ENCODE measurements at places on chromosomes 13 and 19.

DNA sequence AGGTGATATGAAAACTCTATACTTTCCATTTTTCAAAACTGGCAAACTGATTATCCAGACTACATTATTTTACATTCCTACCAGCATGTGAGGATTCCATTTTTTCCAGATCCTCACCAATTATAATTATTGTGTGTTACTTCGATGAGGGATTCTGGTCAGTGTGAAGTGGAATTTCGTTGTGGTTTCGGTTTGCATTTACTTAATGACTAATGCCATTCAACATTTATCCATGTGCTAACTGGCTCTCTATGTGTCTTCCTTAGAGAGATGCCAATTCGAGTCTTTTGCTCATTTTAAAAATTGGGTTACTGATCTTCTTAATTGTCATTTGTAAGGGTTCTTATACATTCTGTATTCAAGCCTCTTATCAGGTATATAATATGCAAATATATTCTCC is 1551.3 kb upstream of the MIR17HG start:
- no peak for DNase-seq

DNA sequence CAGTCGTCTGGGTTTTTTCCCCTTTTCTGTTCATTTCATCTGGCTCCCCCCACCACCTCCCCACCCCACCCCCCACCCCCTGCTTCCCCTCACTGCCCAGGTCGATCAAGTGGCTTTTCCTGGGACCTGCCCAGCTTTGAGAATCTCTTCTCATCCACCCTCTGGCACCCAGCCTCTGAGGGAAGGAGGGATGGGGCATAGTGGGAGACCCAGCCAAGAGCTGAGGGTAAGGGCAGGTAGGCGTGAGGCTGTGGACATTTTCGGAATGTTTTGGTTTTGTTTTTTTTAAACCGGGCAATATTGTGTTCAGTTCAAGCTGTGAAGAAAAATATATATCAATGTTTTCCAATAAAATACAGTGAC is 9.3 kb downstream of the CALM3 start:
- no peak for DNase-seq

- no peak for DNase-seq
Measured at GRCh38 chr19:49315111-49315510, 9.9 kb downstream of the SLC6A16 start.

DNA sequence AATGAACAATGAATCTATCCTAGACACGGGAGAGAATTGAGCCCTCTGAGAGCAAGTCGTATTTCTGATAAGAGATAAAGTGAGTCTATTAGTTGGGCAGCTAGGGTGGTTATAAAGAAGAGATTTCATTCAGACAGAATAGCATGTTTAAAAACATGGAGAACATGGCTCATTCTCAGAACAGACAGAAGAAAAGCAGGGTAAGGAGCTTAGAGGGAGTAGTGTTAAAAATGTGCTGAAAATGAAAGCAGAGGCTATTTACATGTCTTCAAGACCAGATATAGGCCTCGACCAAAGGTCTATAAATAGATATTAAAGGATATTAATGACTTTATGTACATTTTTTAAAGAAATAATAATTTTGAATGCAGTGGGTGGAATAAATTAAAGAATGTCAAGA is 149.5 kb downstream of the SLITRK1 start:
- no peak for DNase-seq

GRCh38 chr19:1383017-1383311 is 743 bp upstream of the NDUFS7 start:
- DNase-seq = no peak

DNA sequence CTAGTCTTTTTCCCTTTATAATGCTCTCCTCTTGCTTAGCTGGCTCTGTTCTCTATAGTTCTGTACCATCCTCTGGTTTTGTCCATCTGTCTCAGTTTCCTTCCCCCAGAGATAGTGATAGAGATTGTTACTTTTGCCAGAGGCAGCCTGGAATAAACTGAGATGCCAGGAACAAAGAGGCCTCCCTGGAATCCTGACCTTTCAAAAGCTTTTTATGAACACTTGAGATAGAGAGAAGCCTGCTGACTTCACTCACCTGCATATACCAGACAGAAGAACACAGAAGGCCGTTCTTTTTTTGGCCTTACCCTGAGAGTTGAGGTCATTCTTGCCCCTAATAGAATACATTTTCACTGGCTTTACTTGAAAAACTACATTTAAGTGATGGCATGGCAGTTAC is 150.2 kb downstream of the LHFPL6 start:
- DNase-seq = no peak

GRCh38 chr19:8151767-8152035 is 2.3 kb upstream of the FBN3 start:
- DNase-seq = no peak

DNA sequence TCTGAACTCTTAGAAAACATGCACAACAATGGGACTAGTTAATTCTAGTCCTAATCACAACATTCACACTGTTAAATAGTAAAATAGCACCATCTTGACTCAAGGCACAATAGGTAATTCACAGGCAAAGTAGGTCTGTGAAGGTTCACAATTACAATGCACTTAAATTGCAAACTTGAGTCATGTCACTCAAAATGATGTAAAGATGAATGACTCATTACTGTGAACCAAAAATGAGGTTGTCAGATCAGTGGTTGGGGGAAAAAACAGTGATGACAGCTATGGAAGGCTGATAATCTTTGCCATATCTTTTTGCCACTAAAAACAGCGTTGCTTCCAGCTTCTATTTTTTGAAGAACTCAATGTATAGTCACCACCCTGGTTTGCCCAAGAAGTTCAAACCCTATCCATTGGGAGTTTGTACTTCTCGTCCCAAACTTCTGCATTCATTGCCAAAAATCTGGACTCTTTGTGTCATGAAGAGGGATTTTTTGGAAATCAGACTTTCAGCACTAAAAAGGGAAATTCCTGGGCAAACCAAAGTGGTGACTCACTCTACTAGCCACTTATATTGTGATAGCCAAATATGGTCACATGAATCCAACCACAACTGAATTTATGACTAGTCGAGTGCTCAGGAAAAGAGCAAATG is 200.9 kb upstream of the TMTC4 start:
- no peak for DNase-seq

DNA sequence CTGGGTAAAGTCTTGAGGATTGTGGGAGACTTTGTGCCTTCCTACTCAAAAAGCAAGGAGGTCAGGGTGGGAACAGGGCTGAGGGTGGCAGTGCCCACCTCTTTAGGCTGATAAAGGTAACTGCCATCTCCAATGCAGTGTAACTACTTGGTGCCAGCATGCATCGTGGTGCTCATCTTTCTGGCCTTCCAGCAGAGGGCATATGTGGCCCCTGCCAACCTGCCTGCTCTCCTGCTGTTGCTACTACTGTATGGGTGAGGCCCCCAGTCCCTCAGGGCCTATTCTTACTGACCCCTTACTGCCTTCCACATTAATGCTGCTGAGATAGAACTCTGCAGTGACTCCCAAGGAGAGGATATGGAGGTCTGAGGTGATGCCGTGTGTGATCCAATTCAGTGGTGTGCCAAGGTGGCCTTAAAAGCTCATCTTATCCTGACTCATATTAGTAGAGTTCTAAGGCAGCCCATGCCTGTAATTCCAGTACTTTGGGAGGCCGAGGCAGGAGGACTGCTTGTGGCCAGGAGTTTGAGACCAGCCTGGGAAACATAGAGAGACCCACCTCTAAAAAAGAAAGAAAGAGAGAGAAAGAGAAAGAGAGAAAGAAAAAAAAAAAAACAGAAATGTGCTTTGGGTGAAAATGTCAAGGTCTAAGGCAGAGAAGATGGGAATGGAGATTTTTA is 9.7 kb upstream of the ARHGAP45 start:
- no peak for DNase-seq

GRCh38 chr19:925087-925525 is 729 bp upstream of the ARID3A start:
- DNase-seq = no peak

DNA sequence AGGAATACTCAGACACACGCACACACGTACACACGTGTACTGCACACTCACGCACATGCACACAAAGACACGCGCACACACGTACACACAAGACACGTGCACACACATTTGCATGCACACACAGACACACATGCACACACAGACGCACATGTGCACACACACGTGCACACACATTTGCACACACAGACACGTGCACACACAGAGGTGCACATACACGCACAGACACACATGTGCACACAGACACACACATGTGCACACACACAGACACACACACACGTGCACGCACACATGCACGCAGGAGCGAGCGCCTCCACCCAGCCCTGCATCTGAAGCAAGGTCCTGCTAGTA is 81.1 kb downstream of the GADD45B start:
- no peak for DNase-seq

DNA sequence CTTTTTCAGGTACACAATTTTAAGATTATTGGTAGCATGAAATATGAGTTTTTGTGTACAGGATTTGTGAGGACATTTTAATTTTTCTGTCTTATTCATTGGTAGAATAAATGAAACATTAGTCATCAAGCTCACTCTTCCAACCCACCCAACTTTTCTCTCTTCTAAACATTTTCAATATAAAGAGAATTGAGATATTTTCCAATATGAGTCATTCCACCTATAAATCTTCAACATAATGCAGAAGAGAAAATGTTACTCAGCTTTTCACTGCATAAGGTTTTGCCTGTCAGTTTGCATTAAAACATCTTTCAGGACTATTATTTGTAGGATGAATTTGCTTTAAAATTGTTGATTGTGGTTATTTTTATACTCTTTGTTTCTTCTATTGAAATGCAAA is 330.7 kb downstream of the PCDH20 start:
- DNase-seq = no peak

- no peak for DNase-seq
Measured at GRCh38 chr13:90800082-90800746, 547.3 kb upstream of the MIR17HG start.

DNA sequence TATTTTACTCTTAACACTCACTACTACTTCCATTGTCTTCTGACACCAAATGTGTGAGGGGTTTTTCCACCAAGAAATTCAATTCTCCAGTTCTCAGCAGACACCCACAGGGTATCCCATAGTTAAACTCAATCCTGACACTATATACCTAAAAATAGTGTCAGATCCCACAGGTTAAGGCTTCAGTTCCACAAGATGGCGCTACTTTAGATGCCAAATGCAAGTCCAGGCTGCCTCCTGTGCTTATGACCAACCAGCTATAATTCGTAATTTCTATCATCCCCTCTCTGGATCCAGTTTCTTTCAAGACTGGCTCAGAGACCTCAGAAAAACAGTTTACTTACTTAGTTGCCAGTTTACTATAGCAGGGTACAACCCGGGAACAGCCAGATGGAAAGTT is 1146.2 kb upstream of the SPRY2 start:
- DNase-seq = no peak

- DNase-seq = no peak
Measured at GRCh38 chr13:42405665-42406390, 133.9 kb downstream of the AKAP11 start.

DNA sequence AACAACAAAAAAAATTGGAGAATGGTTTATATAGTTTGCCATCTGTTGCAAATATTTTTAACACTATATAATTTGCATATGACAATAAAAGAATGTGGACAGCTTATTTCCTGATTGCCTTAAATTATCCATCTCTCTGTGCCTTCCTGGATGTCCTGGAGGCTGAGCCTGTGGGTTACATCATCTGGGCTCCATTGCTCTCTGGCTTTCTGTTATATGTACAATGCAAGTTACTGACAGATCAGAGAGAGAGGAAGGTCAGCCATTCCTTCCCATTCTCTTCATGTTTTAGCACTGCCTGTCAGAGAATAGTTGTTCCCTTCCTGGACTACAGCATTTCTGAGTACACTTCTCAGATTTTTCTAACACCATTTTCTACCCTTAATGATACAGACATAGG is 758.3 kb upstream of the PCDH20 start:
- no peak for DNase-seq

GRCh38 chr19:5079071-5079774 is 110.3 kb downstream of the KDM4B start:
- DNase-seq = no peak

GRCh38 chr19:54114340-54115108 is 933 bp downstream of the TFPT start:
- no peak for DNase-seq

DNA sequence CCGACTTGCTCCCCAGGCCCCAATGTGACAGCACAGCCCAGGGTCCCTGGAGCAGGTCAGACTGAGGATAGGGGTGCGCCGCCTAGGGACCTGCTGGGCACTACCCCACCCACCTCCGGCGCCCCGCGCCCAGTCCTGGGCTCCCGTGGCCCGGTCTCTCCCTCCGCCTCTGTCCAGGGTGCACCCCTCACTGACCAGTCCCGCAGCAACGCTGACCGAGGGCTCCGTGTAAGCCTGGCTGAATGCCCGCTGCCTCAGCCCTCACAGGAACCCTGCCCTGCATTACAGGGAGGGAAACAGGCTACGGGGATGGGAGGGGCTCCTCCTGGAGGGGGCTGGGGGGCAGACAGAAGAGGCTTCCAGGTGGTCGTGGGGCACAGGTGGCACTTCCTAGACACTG is 31.7 kb downstream of the GPX4 start:
- no peak for DNase-seq
